ENCODE measurements at places on chromosomes 3 and 15. TPM values are rescaled to one million over a fixed set of nuclear protein-coding genes. Genes with fewer than 3 reads are reported as not detected.
A peak's percentile ranks its signal among the peaks of the same experiment; 100 is the strongest.

DNA sequence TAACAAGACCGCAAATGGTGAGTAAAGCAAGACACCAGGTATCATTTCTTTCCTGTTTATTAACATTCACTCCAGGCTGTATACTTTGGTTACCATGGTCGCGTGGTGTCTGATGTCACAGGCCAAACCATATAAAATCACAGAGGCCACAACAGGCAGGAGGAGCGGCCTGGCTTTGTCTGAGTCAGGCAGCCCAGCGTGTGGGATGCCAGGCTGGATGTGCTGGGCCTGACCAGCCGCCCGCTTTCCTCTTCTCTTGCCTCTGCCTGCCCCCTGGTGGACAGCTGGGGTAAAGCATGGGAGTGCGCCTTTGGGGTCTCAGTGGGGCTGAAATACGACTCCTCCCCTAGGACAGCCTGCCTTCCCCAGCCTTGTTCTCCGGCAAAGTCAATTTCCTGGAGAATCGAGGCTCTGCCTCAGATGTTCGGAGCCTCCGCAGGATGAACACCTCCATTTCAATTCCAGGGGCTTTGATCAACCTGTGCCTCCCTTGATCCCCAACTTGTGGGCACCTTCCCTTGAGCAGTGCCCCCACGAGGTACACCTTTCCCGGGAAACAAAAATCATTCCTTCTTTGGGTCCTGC lies 78.2 kb downstream of the CCNL1 start:
- peak; percentile 90 for DNase-seq

DNA sequence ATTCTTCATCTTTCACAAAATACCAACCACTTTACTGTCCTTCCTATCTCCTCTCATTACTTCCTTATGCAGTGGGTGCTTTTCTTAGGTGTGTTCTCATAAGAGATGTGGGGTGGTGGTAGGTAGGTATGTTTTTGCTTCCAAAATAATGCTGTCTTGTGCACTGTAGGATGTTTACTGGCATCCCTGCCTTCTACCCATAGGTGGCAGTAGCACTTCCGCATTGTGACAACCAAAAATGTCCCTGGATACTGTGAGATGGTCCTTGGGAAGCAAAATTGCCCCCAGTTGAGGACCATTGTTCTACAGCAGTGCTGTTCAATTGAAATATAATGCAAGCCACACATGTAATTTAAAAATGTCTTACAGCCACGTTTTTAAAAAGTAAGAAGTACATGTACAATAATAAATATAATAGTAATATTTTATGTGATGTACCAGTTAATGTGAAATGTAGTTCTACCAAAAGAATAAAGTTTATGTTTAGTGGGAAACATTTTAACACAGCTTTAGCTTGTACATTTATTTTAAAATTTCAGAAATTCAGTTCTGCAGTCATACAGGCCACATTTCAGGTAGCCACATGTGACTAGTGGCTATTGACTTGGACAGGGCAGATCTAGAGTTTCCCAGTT lies 75.2 kb downstream of the NEO1 start:
- no peak for DNase-seq

DNA sequence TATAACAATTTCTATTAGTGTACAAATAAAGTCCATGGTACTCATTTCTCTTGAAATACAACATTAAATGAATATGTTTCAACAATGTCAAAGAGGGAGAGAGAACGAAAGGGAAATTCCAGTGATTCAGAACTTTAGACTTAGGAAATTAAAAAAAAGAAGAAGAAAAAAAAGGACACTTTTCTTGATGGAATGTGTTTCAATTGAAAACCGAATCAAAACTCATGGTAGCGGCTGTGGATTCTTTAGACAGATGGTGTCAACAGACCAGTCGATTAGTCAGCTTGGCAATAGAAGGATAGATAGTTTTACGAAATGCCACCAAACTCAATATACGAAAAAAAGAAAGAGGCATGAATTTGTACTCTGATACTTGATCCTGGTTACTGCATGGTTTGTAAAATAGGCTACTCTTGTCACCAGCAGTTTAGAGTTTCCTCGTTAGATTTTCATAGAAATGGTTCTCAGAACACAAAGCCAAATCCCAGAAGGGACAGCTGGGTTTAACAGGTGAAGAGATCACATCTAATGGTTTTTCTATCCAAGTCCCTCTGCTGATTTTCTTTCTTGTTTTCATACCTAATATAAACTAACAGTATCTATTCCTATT lies 793.5 kb downstream of the ROBO1 start:
- no peak for DNase-seq

DNA sequence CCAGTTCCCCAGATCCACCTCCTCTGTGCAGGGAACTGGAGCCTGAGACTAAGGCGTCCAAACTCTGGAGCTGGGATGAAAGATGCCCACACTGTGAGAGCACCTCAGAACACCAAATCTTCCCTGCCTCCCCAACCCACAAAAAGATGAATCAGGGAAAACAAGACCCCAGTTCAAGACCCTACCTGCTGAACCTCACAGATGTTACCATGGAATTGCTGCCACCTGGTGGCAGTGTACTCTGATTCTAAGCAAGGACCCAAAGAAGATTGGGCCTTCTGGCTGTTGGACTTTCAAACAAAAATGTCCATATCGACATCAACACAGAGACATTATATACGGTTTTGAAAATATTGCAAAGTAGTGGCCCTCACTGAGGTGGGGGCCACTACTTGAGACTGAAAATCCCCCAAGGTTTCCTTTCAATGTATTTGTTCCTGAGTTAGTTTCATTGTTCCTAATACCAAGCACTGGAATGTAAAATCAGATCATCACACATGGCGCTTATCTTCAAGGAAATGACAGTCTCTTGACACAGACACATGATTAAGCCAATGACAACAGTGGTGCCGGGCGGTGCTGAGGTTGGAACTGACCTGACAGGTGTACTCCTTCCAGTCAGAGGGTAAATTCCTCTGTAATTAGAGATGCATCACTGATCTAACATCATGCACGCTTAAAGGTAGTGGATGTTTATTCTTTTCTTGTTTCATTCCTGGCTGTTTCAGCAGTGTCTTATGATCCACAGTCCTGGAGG lies 67.6 kb downstream of the SLC6A11 start:
- DNase-seq, result peak; percentile 29

- no peak for DNase-seq
Measured at GRCh38 chr3:11618904-11619303, 24.8 kb downstream of the VGLL4 start.

NOX5 gene
- total RNA-seq, result not detected

DNA sequence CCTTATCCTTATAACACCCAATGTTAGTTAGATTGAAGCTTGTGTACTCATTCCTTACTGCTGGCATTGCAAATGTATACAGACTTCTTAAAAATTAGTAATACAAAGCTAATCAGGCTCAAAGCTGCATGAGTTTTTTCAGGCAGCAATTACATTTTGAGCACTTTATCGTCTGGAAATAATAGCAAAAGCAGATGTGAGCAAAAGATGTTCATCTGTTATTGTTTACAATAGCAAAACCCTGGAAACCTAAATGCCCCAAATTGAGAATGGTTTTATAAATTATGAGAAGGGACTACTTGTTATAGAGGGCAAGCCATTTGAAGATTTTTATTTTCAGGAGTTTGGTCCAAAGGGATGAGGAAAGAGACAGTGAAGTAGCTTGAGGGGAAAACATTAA lies 126.4 kb downstream of the GADL1 start:
- no peak for DNase-seq

DNA sequence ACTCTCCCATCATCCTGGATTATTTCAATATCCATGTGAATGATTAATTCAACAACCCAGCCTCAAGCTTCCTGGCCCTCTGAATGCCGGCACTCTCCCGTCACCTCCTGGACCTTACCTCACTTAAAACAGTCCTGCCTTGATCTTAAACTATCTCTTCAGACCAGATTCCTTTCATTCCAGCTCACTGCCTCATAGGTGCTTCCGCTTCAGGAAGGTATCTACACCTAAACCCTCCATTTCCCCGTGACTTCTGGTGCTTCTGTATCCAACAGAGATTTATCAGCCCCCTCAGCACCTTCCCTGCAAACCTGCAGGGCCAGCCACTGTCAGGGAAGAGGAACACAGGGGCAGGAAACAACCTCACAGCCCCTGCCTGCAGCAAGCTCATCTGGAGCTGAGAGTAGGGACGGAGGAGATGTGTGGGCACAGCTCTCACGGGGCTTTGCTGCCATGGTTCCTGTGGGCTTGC lies 98.9 kb upstream of the TJP1 start:
- no peak for DNase-seq

- no peak for DNase-seq
Measured at GRCh38 chr15:26757141-26757540, 15.7 kb downstream of the GABRB3 start.

DNA sequence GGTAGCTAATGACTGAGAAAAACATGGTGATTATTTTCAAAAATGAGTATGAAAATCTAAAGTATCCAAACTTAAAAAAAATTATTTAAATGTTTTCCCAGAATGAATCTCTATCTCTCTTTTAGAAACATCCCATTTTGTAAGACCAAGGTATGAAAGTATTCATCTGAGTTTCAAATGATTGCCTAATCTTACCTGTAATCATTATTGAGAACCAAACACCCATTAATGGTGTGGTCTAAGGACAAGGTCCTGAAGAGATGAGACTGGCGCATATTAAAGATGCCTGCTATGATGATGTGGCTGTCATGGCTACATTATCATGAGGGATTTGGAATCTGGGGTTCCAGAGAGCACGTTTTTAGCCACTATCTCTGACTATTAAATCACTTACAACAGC lies 165.5 kb downstream of the VGLL4 start:
- DNase-seq, result no peak

- no peak for DNase-seq
Measured at GRCh38 chr15:73001840-73002239, 50.4 kb upstream of the NEO1 start.

GRCh38 chr3:54939557-54940300 lies 11.9 kb upstream of the LRTM1 start:
- no peak for DNase-seq

- DNase-seq, result no peak
Measured at GRCh38 chr3:142210144-142210543, 15.2 kb downstream of the GK5 start.

DNA sequence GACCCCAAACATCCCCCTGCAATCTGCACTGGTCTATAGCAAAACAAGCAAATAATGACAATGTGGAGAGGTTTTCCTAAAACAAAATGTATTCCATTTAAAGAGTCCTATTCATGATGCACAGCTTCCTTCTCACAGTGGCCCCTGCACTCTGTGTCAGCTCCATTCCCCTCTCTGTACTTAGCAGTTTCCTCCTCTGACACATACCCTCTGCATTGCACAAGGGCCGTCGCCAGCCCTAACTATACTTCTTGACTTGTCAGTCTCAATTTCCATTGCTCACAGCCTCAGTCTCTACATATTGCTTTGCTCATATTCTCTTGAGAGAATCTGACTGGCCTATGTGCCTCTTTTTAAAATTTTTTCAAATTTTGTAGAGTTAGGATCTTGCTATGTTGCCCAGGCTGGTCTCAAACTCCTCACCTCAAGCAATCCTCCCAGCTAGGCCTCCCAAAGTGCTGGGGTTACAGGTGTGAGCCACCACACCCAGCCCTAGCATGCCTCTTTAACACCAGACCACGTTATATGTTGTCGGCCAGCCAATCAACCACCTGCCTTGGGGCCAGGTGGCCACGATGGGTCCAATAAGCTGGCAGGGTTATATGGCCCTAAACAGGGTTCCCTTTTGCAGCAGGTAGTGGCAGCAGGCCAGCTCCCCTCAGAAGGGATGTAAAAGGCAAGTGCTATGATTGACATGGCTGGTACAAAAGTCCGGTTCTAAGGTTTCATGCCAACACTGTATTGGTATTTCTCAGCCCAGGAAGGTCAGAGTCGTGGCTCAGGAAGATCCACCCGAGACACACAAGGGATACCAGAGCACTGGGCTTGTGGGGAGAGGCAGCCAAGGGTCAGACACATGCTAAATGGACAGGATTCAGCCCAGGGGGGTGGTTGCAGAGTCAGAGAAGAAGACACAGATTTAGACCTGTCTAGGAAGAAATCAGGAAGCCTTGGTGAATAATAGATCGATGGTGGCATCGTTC lies 59.0 kb upstream of the SMAD3 start:
- DNase-seq, result no peak

RHOA gene
- total RNA-seq, result 430 TPM

DNA sequence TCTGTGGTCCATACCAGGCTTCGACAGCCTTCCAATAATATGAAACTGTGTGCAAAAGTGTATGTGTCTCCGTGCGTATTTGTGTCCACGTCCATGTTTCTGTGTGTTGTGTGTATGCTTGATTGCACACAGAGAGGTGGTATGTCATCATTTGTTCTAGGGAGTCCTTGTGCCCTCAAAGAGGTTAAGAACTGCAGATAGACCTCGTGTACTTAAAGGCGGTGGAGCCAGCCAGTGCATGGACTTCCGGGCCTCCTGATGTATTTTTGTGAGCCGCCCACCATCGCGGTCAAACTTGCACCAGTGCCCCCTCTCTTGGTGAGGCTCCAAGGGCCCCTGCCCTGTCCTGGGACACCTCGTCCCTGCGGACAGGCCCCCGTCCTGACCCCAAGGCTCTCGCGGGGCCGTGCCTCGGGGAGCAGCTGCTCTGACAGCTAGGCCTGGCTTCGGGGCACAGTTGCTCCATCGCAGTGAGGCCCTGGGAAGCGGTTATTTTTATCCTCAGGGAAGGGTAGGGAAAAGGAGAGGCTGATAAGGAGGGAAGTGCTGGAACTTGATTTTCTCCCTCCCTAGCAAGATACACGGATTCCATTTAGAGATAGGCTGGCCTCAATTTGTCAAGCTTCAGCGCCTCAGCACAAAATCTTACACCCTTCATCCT lies 1.2 kb upstream of the RYK start:
- no peak for DNase-seq

HCN4 gene
- 0.23 TPM for total RNA-seq

GRCh38 chr3:136350557-136350956 lies 100.4 kb downstream of the PCCB start:
- DNase-seq, result no peak

DNA sequence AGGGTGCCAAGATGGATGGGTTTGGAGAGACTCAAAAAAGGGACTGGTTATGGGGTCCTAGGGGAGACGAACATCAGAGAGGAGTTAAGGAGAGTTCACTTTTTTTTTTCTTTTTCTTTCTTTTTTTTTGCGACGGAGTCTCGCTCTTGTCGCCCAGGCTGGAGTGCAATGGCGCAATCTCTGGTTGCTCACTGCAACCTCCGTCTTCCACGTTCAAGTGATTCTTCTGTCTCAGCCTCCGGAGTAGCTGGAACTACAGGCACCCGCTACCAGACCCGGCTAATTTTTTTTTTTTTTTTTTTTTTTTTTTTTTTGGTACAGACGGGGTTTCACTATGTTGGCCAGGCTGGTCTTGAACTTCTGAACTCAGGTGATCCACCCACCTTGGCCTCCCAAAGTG lies 1.2 kb downstream of the SPINT1 start:
- no peak for DNase-seq

DNA sequence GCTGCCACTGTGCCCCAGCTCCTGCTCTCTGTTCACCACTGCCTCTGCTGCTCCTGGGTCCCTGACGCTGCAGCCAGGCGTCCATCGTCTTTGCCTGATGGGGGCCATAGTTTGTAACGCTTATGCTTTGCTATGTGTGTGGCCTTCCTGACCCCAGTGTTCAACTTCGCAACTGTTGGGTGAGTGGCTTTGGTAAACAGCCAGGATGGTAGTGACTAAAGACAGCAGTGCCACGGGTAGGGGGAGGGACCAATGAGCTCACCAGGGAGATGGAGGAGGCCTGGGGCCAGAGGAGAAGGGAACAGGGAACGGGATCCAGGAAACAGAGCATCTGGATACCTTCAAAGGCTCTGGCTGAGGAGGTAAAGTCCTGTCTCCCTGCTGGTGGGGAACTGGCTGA lies 75.9 kb upstream of the ALDH1L1 start:
- DNase-seq, result no peak
